Activated CD8-positive, alpha-beta memory T cell treated with anti-CD3 and anti-CD28 coated beads for 1 hour (primary cell): ENCODE measurements at places on chromosomes 2 and 18.

GRCh38 chr2:37330681-37331080, 6.0 kb upstream of the PRKD3 start:
- DNase-seq = no peak

- no peak for DNase-seq
Observed at GRCh38 chr2:173049831-173050230, 25.8 kb upstream of the MAP3K20 start.

DNA sequence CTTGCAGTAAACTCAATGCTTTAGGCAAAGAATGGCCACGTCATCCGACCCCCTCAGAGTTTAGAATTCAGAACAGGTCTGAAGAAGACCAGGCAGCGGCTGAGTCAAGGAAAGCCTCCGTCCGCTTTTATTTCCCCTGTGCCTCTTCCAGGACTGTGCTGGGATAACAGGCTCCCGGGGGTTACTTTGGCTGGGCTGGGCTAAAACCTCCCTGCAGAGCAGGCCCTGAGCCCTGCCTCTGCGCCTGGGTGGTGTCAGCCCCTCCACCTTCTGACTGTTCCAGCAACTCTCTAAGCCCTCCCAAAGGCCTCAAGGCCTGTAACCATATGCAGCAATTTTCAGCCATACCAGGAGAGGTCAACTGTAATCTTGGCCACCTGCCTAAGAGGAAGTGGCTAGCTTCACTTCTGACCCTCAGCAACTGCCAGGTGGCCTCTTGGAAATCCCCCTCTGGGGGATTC, 166.5 kb downstream of the RPIA start:
- DNase-seq = no peak

DNA sequence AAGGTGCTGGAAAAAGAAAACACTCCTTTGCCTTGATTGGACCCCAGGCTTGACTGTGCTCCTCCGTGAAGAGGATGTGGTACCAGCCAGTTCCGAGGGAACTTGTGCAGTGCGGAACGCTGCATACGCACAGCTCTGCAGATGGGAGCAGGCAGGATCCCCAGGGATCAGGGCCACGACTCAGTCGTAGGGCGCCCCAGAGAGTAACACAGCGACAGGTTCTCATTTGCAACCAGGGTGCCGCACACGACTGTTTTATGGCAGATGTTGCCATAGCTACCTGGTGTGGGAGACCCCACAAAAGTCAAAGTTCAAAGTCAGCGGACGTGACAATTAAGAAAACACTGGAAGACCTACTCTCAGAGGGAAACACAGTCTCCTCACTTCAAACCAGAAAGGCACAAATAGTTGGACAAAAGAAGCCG, 779 bp downstream of the MALL start:
- DNase-seq = no peak

GRCh38 chr2:207090389-207090788, 75.4 kb downstream of the KLF7 start:
- DNase-seq = no peak

GRCh38 chr2:200829258-200829655, 17.5 kb downstream of the BZW1 start:
- no peak for DNase-seq

GRCh38 chr2:155690785-155691184, 641.7 kb downstream of the NR4A2 start:
- no peak for DNase-seq

DNA sequence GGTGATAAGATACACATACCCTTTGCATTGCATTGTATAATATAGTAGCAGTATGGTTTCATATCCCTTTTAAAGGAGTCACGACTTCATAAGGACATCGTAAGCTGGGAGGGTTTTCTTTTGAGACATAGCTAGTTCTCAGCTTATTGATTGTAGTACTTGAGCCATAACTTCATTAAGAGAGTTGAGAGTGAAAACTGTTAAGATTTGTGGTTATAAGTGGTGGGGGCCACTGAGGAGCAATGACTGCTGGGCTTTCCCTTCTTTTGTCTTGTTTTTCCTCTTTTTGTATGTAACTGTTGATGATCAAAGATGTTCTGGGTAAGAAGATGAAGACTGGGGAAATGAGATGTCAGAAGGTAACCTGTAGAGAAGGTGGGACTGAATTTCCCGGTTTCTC, 11.0 kb downstream of the EIF5B start:
- DNase-seq = no peak

- DNase-seq = no peak
Observed at GRCh38 chr2:119823734-119824334, 64.1 kb downstream of the PTPN4 start.

DNA sequence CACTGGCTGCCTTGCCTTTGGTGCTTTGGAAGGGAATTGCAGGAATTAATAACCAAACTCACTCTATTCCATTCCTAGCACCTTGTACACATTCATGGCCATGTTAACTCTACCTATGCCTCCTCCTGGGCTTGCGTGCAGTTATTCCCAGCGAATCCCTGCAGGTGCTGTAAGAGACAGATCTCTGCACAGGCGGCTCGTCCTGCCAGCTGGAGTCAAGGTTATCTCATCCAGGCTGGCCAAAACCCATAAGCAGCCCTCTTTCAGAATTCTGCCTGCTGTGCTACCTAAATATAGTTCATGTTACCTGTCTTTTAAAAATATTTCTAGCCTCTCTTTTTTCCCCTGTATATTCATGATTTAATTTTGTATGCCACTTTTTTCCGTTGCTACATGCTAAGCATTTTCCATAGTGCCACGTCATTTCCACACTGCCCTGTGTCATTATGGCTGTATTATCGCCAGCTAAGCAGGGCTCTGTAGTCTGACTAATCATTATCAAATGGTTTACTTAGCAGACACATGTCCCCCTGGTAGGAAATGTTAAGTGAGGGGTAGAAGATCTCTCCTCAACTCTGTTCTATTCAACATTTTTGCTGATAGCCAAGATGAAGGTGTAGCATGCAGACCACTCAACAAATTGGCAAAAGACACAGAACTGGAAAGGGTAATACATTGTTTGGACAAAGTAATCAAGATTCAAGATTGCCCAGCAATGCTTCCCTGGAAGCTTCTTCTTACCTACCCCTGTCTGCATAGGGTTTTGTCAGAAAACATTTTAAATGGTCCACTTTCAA, 79.7 kb upstream of the TAF1B start:
- DNase-seq = no peak

DNA sequence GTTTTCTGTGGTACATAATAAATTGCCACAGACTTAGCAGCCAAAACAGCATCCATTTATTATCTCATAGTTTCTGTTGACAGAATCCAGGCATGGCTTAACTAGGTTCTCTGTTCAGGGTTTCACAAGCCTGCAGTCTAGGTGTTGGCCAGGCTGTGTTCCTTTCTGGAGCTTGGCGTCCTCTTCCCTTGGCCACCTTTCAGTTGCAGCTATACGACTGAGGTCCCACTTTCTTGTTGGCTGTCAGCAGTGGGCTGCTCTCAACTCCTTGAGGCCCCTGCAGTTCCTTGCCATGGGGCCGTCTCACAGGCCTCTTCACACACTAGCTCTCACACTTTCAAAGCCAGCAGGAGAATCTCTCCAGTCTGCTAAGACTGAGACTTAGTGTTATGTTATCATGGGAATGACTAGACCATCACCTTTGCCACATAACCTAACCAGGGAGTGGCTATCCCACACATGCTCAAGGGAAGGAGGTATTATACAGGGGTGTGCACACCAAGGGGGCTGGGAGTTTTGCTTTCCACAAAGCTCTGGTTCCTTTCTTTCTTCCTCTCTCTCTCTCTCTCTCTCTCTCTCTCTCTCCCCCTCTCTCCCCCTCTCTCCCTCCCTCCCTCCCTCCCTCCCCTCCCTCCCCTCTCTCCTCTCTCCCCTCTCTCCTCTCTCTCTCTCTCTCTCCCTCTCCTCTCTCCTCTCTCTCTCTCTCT, 15.8 kb downstream of the RIOK3 start:
- no peak for DNase-seq

DNA sequence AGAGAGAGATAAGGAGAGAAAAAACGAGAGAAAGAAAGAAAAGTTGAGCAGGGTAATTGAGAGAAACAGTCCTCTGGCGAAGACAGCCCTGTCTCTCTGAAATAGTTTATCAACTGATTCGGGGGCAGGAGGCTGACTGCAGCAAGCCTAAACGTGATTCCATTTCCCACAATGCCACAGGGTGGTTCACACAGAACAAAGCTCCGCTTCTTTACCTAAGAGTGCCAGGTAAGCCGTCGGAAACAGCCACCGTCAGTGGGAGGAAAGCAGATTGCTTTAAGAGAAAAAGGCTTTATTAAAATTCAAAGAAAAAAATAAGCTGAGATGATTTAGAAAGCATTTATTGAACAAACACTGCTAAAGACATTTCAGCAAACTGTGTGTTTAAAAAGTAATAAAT, 271.4 kb upstream of the POU3F3 start:
- no peak for DNase-seq

GRCh38 chr2:176986487-176986886, 226.1 kb upstream of the HNRNPA3 start:
- no peak for DNase-seq

GRCh38 chr2:108243566-108243965, 3.8 kb downstream of the SULT1C3 start:
- DNase-seq = no peak

GRCh38 chr2:199366406-199366805, 91.3 kb downstream of the SATB2 start:
- no peak for DNase-seq

GRCh38 chr2:148928395-148928794, 53.4 kb downstream of the KIF5C start:
- no peak for DNase-seq

- DNase-seq = no peak
Observed at GRCh38 chr2:6787376-6787775, 78.3 kb downstream of the CMPK2 start.

DNA sequence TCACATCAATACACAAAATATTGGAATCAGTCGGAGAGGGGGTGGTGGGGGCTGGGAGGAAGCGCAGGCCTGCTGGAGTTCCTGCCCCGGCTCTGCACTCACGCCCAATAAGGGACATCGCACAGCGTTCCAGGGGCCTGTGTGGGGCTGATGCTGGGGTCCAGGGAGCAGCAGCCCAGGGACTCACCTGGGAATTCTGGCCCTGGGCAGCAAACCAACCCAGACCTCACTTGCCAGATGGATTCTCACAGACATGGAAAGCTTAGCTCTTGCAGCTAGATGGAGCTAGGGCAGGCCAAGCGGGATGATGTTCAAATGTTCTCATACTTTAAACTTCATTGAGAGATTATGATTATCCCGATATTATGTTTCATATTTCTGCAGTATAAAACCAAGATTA, 266.6 kb upstream of the TANK start:
- no peak for DNase-seq

GRCh38 chr18:62331581-62332356, 6.7 kb downstream of the TNFRSF11A start:
- no peak for DNase-seq

GRCh38 chr2:96737831-96738230, 2.0 kb downstream of the LMAN2L start:
- no peak for DNase-seq

GRCh38 chr2:239910851-239911640, 114.1 kb downstream of the NDUFA10 start:
- no peak for DNase-seq

GRCh38 chr2:8469709-8470493, 212.0 kb upstream of the ID2 start:
- no peak for DNase-seq

DNA sequence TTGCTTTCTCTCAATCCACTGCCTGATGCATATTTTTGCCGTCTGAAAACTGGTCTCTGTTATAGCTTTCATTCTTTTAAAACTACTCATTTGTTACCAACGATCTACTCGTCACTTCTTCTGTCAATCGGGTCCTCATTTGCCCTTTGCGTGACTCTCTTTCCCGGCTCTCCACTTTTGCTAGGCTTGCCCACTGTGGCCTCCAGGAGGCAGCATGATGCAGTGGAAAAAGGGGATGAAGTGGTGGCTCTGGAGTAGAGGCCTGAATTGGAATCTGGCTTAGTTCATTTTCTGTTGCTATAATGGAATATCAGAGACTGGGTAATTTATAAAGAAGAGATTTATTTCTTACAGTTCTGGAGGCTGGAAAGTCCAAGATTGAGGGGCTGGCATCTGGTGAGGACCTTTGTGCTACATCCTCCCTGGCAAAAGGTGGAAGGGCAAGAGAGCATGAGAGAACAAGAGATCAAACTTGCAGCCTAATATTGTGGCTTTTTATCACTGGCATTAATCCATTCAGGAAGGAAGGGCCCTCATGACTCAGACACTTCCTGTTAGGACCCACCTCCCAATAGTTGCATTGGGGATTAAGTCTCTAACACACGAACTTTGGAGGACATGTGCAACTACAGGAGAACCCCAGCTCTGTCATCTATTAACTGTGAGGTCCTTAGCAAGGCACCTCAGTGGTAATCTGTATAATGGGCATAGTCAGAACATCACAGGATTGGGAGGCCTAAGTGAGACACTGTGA, 15.4 kb downstream of the GDF7 start:
- no peak for DNase-seq

DNA sequence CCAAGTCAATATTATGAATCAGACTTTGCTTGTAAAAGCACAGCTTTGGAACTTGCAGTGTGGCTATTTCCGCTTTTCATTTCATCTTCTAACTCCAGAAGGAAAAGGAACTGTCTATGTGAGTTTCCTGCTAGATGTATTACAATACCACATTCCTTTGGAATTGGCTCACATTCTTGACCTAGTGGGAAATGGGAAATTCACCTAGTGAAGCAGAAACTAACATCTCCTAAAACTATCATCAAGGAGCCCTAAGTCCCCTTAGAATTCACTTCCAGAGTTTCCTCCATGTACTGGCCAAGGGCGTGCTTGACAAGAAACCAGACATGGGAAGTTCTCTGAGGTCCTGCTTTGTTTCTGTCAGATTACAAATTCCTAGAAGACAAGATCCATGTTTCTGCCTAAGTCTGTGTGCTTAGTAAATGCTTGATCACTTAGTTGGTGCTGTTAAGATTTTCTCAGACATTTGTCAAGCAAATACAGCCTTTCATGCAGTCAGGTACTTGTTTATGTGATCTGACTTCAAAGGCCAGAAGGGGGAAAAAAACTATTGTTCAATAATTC, 275.7 kb upstream of the FN1 start:
- DNase-seq = no peak

DNA sequence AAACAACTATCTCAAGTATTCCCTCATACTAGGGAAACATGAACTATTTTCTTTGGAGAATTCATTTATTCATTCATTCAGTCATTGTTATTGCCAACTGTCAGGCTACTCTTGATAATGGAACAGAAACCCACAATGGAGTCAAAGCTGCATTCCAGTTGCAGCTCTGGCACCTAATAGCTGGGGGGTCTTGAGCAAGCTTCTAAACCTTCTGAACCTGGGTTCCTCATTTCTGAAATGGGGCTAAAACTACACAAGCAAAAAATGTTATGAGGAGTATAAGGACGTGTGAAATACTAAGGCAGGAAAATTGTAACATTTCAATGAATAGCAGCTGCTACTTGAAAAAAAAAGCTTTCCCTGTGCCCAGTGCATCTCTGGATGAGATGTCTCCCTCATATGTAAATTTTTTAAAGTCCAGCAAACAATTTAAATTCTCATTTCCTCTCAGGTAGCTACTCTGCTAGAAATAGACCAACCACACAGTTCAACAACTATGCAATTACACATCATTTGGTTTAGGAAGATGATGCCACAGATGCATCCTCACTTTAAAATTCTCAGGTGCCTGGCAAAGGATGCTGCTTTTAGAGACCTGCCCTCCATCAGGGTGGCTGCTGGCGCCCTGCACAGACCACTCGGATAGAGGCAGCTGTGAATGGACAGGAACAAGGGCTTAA, 38.5 kb downstream of the SPRED2 start:
- DNase-seq = no peak
